ENCODE measurements at places on chromosomes 12 and 14. TPM values are rescaled to one million over a fixed set of nuclear protein-coding genes. Genes with fewer than 3 reads are reported as not detected.

The FAM186B gene
- total RNA-seq = 1.6 TPM

The MYH7 gene
- 134 TPM for total RNA-seq

The DCN gene
- 0.92 TPM for total RNA-seq

The STXBP6 gene
- total RNA-seq = 6.4 TPM

The LYZ gene
- total RNA-seq = 0.69 TPM

The LUM gene
- total RNA-seq = 2.5 TPM

The FLRT2 gene
- total RNA-seq = 5.8 TPM

The CCDC177 gene
- total RNA-seq = 0.07 TPM

The DLST gene
- 53.2 TPM for total RNA-seq
